CD4-positive, alpha-beta T cell treated with Interleukin-2 at 100 ng/mL for 4 hours (primary cell): ENCODE measurements at places on chromosomes 7 and 10.

- DNase-seq, result no peak
These were observed 101.3 kb downstream of the MDFIC start for GRCh38 chr7:115023219-115023618.

- no peak for DNase-seq
These were observed 55.3 kb downstream of the TFAM start for GRCh38 chr10:58440484-58440883.

DNA sequence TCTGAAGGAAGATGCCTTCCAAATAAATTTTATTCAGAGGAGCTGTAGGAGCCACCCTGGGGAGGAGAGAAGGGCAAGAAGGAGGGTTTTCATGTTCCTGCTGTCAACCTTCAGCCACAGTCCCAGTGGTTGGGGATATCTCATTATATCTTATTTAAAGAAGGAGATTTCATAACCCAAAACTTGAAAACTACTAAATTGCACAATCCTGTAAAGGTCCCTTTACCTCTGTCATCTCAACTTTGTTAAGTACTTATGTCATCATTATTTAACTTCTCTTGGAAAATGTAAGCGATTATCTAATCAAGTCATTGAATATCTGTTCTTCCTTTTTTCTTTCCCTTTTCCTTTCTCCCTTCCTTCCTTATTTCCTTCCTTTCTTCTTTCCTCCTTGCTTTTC is 794.5 kb upstream of the IGFBP3 start:
- DNase-seq, result no peak

DNA sequence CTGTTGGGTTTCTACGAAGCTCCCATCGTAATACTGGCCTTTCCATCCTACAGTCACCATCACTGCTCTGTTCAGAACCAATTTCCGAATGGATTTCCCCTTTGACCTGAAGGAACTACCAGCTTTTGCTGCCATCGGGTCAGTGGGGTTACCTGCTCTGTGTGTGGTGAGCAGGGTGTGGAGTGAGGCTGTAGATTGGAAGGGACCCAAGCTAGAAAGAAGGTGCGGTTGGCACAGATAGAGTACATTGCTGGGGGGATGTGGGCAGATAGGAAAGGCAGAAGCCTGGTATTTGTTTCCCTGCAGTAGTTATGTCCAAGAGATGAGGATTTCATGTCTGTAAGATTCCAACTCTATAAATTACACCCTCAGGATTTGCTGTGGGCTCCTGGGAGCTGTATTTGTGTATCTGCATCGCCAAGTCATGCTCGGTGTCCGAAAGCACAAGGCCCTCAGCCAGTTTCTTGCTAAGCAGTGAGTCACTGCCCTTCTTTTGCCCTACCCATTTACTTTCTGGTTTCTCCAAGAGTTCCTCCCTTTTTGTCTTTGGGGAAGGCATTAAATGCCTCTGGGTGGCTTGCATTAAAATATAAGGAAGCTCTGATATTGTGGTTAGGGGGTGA is 15.4 kb downstream of the CLCN1 start:
- no peak for DNase-seq

DNA sequence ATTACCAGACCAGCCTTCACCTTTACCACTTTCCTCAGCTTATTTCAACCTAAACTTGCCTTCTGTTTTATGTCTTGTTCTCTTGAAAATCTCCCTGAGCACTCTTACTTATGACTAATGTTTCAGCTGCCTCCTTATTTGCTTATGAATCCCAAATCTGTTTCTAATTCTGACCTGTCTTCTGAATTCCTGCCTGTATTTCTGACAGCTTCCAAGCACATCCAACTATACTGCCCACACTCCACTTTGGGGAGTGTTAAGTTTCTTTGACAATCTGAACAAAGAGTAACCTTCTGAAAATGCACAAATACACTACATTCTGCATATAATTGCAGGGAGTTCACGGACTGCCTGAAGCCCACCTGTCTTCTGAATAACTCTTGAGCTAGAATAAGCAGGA is 48.7 kb downstream of the ARMC3 start:
- no peak for DNase-seq

GRCh38 chr10:72340510-72341261 is 14.0 kb downstream of the DNAJB12 start:
- peak; percentile 80 for DNase-seq

GRCh38 chr7:34675749-34676374 is 17.8 kb downstream of the NPSR1 start:
- peak; percentile 32 for DNase-seq

DNA sequence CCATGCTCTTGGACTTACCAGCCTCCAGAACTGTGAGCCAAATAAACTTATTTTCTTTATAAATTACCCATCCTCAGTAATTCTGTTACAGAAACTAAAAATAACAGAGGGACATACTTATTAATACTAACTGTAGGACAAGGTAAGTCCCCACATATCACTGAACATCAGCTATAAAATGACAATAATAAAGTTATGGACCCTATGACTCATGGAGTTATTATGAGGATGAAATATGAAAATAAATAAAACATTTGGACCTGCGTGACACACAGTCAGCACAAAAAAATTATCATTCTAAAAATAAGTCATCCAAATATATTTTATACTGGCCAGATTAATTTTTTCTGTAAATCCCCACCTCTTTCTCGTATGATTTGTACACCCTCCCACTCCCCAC is 34.9 kb upstream of the ELAPOR2 start:
- DNase-seq, result no peak

GRCh38 chr7:158397885-158398284 is 189.7 kb downstream of the PTPRN2 start:
- no peak for DNase-seq

DNA sequence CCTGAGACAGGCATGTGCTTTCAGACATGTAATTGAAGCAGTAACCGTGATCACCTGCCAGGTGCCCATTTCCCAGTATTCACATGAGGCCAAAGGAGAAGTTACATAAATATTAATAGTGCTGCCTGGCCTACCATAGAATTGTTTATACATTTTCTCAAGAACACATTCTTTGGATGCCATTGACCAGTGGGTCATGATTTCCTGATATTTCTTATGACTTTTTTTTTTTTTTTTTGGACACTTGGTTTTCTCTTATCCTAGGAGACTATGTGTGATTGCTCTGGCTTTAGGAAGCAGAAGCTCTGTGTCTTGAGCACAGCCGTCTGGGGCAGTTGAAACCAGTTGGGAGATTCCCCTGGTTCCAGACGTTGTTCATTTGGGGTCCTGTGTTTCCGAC is 143.9 kb upstream of the NPS start:
- DNase-seq, result no peak

DNA sequence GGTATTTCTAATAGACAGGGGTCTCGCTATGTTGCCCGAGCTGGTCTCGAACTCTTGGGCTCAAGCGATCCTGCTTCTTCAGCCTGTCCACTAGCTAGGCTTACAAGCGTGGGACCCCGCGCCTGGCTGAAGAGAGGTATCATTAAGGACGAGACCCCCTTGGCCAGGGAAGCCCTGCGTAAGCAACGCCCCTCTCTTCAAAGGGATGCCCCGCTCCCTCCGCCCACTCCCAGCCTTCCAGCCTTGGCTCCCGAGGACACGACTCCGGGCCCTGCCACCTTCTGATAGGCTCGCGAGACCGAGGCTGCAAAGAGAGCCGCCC is 220 bp upstream of the ZKSCAN5 start:
- no peak for DNase-seq

DNA sequence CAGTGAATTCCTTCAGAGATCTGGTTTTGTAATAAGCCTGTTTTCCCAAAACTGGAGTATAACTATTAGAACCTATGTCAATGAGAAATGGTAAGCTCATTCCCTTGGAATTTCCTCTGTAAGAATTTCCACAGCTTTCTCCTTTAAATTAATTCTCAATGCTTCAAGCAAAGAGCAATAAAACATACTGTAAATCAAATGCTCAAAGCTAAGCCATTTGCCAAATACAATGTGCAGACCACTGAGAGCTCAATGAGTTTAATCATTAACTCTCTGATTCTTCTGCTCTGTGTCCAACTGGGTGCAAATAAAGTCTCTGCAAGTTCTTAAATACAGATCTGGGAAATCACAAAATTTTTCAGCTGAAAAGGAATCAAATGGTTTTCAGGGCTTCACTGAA is 227.6 kb upstream of the IMMP2L start:
- no peak for DNase-seq

DNA sequence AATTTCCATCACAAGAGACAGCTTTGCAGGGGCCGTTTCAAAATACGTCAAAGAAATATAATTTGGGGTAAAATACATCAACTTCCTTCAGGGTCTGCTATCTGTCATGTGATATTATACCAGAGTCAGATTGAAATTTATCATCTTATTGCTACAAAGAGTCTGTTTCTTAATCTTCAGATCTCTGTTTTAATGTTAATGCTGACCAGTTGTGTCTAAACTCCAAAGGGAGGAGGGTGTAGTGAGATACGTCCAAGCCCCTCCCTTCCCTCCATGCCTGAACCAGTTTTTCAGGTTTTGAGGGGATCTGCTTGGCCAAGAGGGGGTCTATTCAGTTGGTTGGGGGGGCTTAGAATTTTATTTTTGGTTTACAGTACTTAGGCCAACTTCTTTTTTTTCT is 891.6 kb downstream of the GRM8 start:
- no peak for DNase-seq

DNA sequence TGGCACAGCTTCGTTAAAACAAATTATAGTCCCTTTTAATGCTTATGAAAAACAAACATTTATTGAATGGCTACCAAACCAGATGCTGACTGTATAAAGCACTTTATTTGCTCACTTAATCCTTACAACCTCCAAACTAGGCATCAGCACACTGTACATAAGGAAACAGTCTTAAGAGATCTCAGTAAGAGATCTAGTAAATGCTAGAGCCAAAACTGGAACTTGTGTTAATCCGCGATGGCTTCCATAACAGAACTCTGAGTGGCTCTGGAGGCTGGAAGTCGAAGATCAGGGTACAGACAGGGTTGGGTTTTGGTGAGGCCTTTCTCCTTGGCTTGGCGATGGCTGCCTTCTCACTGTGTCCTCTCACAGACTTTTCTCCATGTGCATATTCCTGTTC is 27.0 kb downstream of the PDZD8 start:
- DNase-seq, result no peak

DNA sequence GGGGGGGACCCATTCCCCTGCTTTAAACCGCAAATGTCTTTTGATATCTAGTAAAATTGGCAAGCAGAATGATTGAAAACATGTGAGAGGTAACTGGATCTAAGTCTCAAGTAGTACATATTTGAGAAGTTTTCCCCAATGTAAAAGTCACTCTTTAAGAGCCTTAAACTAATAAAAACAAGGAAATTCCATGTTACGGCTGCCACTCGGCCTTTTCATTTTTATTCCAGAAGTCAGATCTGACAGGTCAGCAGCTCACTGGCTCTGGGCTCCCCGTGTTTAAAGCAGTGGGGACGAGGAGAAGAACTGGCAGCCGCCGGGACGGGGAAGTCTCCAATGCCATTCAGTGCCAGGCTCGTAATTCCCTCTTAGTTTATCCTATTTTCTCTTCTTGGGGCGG is 80.7 kb downstream of the CUX1 start:
- DNase-seq, result no peak

- DNase-seq, result no peak
These were observed 24.5 kb downstream of the RSU1 start for GRCh38 chr10:16792675-16793074.

DNA sequence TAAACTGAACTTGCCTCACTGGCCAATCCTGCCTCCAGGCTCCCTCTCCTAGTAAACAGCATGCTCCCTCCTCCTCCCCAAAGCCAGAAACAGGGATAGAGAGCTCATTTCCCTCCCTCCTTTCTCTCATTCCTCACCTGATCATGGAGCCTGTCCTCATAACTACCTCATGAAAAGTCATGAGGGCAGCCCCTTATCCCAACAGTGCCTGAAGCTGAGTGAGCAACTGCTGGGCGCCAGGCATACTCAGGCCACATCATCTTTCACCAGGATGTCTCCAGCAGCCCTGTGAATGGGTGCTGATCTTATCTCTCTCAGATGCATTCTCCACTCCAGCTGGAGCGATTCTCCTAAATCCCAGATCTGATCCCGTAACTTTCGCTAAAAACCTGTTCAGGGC is 307.2 kb downstream of the PRPF18 start:
- no peak for DNase-seq

DNA sequence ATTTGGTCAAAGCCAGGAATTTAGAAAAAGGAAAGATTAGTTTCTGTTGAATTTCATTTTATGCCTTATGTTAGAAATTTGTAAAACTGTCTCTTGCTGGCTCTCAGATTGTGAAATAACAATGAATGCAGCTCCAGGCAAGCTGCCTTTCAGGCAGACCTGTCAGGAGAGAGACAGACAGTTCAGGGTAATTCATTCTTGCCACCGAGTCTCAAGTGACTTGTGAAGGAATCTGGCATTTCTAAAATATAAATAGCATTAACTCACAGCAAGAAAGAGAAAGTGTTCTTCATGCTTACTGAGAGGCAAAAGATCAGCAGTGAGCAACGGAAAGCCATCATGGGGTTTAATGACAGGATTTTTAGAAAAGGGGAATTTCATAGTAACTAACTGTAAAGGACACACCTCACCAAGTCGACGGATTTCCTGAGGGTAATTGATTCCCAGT is 442.3 kb upstream of the AKR1E2 start:
- no peak for DNase-seq

DNA sequence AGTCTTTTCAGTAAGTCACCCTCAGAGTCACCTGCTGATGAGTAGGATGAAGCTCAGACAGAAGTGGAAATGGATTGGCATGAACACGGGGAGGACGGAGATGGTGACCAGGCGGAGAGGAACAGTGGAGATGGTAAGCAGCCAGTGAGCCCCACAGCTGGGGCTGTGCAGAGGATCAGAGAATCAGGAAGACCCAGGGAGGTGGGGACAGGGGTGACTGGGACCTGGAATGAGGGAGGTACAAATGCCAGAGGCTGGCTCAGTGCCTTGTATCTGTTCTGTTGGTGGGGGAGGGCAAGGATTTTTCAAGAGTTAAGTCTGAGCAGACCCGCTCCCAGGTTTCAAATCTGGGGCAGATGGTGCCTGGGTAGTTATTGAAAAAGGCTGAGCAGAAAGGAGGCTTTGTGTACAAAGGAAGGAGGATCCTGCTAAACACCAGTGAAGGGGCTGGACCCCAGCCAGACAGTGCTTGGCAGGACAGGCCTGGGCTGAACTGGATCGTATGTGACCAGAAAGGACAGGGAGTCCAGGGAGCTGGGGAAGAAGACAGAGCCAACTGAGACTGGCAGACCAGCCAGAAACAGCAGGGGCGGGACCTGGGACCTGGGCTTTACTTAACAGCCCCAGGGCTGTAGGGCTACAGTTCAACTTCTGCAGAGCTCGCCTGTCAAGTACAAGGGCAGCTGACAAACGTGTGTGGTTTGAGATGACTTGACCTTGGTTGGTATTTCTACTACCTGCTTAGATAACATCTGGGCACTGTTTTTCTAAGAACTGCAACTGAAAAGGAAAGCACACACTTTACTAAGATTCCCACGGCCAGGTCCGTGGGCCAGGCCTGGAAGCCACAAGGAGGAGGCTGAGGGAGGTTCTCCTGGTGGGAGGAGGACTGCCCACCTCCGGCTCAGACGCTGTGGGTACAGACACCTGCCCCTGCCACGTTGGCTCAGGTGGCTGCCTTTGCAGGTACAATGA is 13.2 kb upstream of the FRMPD2 start:
- no peak for DNase-seq

- DNase-seq, result no peak
These were observed 56.3 kb upstream of the LBX1 start for GRCh38 chr10:101285519-101286070.
